ENCODE measurements at places on chromosomes 2 and 18.

DNA sequence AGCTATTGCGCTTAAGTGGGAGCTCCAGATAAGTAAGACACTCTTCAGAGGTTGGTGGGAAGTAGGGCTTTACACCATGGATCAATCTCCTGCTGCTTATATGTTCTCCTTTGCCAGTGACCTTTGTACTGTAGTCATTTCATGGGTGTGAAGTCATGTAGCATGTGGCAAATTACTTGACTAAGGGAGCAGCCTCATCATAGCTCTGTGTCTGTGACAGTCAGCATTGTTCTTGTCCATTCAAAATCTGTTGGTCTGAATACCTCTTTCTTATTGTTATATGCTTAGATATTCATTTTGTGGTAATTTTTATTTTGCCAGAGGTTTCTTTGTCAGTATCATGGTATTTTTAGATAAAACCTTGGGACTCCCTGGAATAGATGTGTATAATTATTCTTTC, 18.2 kb downstream of the SLC4A1AP start:
- DNase-seq = no peak

GRCh38 chr2:68809324-68810240, 61.6 kb downstream of the BMP10 start:
- no peak for DNase-seq

DNA sequence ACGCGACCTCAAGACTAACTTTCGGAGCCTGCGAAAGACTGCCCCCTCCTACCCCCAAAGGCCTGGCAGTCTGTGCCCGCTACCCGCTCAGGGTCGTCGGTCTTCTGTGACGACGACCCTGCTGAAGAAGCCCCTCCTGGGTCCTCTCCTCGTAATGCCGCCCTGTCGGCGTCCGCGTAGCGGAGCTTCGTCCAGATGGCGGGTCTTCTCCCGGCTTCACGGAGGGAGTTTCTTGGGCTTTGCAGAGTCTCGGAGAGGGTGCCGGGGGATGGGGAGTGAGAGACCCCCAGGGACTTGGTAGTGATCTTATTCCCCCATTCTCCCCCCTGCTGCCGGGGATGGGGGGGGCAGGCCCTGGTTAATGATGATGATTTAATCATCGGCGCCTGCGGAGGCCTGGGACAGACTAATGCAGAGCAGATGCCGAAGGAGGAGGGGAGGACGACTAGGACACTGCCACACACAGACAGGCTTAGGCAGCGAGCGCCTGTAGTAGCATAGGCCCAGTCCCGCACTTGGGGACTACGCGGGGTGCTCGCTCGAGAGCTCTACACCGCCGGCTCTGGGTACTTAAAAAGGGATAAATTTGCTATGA, 528 bp upstream of the PCGF1 start:
- DNase-seq = peak; percentile 51

- DNase-seq = no peak
Measured at GRCh38 chr2:204986641-204987040, 441.4 kb downstream of the PARD3B start.

DNA sequence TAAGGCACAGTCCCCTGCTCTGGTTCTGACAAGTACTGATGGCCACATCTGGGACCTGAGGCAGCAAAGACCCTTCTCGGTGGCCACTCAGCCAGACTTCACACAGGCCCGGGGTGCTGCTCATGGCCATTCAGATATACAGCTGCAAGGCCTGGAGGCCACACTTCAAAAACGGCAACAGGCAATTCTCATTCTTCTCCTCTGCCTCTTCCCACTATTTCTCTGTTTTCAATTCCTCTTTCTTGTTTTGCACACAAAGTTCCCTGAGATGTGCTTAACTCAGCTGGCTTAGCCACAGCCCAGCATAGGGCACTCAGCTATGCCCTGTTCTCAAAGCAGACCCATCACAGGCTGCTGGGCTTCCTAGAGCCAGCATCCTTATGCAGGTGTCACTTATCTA, 29.9 kb downstream of the PTPN18 start:
- no peak for DNase-seq

DNA sequence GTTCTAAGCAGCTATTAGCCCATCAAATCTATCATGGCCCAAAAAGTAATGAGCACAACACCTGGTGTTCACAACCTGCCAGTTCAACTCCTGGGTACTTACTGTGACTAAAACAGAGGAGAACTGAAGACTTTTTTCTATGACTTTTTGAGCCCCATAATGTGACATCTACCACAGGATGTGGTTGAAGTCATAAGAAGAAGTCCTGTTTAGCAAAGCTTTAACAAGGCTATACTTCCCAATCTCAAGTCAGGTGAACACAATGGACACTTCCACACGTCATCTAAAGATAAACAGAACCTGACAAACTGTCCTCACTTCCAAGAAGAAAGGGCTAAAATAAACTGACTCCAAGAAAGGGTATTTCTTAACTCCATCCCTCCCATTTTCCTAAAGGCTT, 138.8 kb downstream of the ATAD2B start:
- no peak for DNase-seq
